ENCODE measurements at places on chromosomes 1 and 21.

- DNase-seq = no peak
Measured at GRCh38 chr1:61993331-61993961, 201.2 kb upstream of the L1TD1 start.

GRCh38 chr1:110570307-110570706 is 35.9 kb downstream of the KCNA2 start:
- no peak for DNase-seq

GRCh38 chr21:46545363-46545762 is 59.5 kb downstream of the S100B start:
- no peak for DNase-seq

- no peak for DNase-seq
Measured at GRCh38 chr1:162550925-162551324, 10.6 kb upstream of the UAP1 start.

- DNase-seq = no peak
Measured at GRCh38 chr1:91731815-91732214, 154.1 kb downstream of the TGFBR3 start.

DNA sequence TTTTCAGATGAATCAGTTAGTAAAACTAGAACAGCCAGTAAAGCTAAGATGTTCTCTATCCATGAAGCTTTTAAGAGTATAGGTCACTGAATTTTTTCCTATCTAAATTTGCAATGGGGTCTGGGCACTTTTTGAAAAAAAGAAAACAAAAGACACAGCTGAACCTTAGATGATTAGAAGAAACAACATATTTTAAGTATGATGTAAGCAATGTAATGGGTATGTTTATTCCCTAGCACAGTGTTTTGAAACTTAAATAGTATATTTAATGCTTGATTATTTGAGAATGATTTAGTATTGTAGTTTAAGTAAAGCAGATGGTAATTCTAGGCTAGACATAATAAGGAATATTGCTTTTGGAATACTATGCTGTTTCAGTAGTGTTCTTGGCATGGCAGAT is 36.2 kb downstream of the KCTD3 start:
- no peak for DNase-seq

DNA sequence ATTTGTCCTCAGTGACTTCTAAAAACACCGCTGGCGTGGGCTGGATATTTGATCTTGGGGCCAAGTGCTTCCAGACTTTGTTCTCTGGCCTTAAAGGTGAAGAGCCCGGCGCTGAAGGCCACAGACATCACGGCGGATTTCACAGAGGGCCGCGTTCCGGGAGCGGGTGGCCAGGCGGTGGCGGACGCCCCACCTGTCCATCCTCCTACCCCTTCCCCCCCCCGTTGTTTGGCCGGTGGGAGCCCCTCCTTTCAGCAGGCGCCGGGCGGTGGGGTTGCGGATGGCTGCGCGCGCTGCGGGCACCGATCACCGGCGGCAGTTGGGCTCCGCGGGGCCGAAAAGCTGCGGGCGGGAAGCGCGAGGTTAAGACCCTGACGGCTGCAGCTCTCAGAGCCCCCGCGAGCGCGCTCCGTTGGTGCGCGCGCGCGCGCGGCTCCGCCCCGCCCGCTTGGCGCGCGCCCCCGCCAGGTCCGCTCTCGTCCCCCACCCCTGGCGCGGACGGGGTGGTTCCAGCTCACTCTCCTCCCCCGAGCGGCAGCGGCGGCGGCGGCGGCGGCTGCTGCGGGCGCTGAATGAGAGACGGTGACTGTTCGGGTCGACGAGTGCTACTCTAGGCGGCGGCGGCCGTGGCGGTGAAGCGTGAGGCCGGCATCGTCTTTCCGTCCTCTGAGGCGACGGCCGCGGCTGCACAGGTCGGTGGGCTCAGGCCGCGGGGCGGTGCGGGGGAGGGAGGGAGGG is at the start of gene RALGPS2:
TSS of gene RALGPS2 (plus strand) at position 517 of the 738 bp plus-strand sequence. CDS start 51,521 bp downstream, outside the sequence.
- DNase-seq = peak; percentile 78

DNA sequence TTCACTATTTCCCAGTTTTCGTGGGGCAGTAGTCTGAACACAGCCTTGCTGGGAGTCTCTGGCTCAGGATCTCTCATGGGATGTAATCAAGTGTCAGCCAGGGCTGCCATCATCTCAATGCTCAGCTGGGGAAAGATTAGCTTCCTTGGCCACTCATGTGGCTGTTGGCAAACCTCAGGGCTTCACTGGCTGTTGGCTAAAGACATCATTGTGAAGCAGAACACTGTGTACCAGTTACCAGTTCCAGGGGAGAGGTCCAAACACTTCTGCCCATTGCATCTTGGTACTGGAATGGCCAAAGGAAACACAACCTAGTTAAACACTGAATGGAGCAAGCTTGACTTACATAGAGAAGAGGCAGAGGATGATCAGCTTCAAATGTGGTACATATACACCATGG is 33.7 kb downstream of the AADACL4 start:
- no peak for DNase-seq

DNA sequence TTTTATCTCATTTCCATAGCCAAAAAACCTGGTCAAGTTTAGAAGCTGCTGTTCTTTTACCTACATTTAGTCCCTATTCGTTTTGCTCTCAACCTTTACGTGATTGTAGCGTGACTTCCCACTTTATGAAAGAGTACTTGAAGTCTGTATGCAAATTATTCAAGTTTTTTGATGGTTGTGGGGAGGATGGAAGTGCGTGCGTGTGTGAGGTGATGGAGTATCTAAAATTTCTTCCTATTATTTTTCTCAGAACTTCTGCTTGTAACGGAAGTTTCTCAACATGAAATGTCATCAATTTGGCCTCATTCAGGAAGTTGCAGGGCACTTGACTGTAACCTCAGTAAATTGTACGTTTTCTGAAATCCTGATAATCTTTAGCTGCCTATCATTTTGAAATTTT is 64.0 kb downstream of the SAMSN1 start:
- DNase-seq = no peak

- DNase-seq = no peak
Measured at GRCh38 chr1:12588695-12589094, 29.3 kb downstream of the DHRS3 start.

DNA sequence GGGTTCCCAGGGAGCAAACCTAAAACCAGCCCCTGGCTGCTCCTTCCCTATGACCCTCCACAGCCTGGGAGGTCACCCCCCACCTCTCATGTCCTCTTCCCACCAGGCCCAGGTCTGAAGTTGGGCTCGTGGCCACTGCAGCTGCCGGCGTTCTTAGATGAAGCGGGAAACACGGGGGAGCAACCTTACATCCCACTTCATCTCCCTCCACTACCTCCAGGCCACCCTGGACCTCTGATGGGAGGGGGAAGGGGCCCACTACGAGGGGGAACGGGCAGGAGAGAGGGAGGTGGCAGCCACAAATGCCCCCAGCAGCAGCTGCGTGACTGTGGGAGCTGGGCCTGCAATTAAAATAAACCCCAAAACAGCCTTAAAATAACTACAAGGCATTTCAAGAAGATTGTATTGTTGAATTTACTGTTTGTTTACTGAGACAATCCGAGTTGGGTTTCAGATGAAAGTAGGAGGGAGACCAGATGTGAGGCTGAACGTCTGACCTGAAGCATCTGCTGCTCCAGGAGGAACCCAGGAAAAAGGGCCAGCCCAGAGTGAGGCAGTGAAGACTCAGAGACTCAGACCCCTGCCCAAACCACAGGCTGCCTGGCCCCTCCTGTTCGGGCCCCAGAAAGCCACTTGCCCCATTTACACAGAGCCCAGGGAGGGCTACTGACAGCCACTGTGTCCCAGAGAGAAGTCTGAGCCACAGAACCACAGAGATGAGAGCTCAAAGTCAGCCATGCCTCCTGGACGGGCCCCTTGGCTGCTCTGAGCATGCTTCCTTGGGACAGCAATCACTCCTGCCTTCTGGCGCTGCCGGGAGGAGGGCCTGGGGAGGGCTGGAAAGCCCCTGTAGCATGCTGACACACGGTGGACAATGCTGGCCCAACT is 59.8 kb downstream of the GLIS1 start:
- DNase-seq = no peak

- DNase-seq = no peak
Measured at GRCh38 chr1:228066416-228066815, 16.1 kb upstream of the ARF1 start.

DNA sequence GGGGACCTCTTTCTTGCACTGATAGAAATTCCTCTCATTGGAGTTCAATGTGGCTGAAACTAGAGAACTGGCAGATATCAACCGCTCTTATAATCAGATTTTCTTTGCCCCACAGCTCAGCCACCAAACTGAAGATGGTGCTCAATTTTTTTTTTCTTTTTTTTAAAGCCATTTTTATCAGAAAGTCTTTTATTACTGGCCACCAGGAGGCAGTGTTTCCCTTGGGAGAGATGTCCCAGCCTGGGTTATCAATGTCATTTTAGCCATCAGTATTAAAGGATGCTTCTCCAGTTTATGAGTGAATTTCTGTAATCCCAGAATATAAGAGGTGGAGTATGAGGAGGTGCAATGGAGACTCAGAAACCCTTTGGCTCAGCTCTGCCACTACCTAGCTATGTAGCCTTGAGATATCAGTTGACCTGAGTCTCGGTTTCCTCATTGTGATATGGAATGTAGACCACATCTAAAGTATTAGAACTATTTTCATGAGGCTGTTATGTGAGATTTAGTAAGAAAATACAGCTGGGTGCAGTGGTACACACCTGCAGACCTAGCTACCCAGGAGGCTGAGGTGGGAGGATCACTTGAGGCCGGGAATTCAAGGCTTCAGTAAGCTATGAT is 27.6 kb downstream of the CD244 start:
- peak; percentile 83 for DNase-seq

DNA sequence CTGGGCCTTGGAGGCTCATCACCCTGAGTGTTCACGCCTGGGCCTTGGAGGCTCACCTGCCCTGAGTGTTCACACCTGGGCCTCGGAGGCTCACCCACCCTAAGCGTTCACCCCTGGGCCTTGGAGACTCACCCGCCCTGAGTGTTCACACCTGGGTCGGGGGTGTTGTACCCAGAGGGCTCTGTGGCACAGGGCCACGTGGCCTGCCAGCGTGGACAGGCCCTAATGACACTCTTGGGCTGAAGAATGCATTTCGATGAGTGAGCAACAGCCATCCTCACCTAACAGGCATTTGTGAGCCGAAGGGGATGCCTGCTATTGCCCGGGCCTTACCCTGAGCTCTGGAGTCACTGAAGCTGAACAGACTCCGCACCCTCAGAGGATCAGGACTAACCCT is 17.5 kb downstream of the SLC19A1 start:
- no peak for DNase-seq

GRCh38 chr1:234608025-234608910 is 1.7 kb downstream of the IRF2BP2 start:
- DNase-seq = peak; percentile 89

DNA sequence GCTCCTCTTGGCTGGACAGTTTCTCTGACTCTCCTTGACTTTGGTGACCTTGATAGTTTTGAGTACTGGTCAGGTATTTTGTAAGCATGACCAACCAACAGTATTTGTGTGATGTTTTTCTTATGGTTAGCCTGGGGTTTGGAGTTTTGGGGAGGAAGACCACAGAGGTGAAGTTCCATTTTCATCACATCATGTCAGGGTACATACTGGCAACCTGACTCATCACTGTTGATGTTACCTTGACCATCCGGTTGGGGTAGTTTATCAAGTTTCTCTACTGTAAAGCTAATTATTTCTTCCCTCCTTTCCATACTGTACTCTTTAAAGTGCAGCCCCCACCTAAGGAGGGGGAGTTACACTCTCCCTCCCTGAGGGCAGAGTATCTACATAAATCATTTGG is 13.4 kb downstream of the OSCP1 start:
- DNase-seq = no peak

DNA sequence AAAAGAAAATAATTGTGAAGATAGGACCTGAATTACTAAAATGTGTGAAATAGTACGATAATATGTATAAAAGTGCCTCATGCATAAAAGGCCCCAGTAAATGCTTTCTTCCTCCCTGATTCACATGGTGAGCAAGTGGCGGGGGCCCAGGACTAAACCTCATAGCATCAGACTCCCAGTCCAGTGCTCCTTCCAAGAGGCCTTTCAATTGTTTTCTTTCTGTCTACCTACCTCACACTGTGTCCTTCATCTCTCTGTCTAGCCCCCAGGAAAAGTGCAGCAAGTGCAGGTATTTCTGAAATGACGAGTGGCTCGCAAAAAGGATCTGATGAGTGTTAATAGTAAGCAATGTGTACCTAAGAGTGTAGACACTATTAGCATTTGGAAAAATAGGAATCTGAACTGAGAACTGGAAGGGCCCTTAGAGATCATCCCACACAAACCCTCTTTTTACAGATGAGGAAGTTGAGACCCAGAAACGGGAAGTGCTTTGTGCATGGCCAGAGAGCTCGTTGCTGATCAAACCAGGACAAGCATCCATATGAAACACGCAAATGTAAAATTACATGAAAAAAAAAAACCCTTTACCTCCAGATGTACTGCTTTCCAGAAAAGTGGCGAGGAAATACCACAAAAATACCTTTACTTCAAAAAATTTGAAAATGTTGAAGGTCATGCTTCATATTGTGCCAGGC is 118.2 kb upstream of the HOOK1 start:
- no peak for DNase-seq

DNA sequence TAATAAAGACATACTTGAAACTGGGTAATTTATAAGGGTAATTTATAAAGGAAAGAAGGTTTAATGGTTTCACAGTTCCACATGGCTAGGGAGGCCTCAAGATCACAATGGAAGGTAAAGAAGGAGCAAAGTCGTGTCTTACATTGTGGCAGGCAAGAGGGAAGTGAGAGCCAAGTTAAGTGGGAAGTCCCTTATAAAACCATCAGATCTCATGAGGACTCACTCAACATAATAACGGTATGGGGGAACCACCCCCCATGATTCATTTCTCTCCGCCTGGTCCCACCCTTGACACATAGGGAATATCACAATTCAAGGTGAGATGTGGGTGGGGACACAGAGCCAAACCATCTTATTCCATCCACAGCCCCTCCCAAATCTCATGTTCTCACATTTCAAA is 76.8 kb upstream of the ZNF678 start:
- no peak for DNase-seq

DNA sequence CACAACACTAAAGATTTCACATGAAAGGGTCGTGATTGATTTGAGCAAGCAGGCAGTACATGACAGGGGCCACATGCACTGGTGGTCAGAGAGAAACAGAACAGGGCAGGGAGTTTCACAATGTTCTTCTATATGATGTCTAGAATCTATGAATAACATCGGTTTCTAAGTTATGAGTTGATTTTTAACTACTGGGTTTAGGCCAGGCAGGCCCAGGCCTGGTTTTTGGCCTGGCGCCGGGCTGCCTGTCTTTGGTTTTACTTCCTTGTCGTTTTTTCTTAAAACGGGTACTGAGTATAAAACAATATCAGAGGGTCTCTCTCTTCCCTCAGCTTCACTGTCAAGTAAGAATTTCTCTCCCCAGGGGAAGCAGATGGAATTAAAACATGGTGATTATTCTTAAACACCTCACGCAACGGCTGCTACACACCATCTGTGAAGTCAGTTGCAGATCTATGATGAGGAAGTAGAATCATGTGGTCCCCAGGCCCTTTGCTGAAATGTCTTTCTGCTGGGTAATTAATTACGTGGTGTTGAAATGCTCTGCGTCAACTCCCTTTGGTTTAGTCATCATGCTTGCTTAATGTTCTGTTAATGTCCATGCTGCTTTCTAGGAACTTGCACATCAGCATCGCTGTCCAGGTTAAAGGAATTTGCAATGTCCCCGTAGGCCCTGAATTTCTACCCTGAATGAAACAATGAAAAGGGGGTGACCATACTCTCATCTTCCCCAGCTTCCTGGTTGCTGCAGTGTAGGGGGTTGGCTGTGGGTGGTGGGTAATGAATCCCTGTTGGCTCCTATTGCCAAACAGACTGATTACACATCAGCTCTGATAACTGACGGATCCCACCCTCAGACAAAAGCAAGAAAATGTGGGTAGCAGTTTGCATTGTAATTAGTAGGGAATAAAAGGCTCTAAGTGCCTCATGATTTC is 70.3 kb downstream of the SERINC2 start:
- no peak for DNase-seq

- DNase-seq = no peak
Measured at GRCh38 chr1:241736387-241736786, 84.3 kb downstream of the WDR64 start.

All from hematopoietic multipotent progenitor cell treated with erythropoietin and hydrocortisone succinate and interleukin-3 and kit ligand, for 15 days (in vitro differentiated cells).